ENCODE measurements at places on chromosomes 11 and 22.

GRCh38 chr11:46761807-46762206, 42.8 kb downstream of the F2 start:
- no peak for DNase-seq

DNA sequence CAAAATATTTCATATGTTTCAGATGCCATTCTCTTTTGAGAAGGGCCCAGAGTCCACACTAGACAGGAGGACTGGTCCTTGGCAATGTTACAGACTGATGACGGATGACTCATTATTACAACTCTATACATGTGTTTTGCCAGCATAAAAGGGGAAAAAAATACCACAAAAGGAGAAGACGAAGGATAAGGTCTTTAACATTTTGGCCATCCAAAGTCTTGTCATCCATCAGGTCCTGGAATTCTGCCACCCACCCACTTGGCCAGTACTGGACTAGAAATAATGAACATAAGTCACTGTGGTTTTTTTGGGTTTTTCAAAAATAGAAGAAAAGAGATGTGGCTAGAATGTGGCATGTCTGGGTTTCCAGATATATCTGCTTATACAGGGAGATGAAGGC, 57.7 kb upstream of the BDNF start:
- no peak for DNase-seq

DNA sequence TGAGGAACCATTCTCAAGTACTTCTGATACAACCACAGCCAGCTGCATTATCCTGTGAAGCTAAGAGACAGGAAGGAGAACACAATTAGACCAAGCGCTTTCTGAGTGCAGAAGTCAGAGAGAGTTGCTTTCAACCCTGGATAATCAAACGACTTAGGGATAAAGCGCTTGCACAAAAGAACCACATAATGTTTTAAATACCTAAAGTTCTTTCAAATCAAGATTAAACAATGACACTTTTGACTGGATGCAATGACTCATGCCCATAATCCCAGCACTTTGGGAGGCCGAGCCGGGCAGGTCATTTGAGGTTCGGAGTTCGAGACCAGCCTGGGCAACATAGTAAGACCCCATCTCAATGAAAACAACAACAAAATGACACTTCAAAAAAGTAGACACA, 145.1 kb downstream of the SWAP70 start:
- DNase-seq: no peak

GRCh38 chr11:117702946-117703598, 93.9 kb downstream of the DSCAML1 start:
- DNase-seq: no peak

DNA sequence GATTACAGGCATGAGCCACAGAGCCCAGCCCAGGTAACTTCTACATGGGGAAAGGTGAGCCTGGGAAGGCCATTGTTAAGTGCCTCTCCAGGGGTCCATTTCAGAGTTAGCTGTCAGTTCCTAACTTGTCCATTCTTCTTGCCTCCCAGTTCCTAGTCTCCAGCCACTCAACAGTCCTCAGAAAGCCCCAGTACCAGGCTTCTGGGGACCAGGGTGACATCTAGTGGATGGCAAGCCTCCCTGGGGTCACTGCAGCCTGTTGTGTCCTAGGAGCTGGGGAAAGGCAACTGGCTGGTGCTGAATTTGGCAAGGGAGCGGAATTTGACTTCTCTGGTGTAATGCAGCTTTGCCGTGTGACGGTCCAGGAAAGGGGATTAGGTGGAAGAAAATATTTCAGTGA, 2.1 kb downstream of the LGALS12 start:
- no peak for DNase-seq

DNA sequence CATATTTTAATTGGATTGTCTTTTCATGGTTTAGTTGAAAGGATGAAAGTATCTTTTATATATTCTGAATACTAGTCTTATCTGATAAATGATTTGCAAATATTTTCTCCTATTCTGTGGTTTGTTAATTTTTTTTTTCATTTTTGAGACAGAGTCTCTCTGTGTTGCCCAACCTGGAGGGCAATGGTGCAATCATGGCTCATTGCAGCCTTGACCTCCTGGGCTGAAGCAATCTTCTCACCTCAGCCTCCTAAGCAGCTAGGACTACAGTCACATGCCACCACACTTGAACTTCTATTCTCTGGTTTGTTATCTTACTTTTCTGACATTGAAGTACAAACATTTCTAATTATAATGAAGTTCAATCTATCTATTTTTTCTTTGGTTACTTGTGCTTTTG, 30.0 kb upstream of the FAR1 start:
- DNase-seq: no peak

DNA sequence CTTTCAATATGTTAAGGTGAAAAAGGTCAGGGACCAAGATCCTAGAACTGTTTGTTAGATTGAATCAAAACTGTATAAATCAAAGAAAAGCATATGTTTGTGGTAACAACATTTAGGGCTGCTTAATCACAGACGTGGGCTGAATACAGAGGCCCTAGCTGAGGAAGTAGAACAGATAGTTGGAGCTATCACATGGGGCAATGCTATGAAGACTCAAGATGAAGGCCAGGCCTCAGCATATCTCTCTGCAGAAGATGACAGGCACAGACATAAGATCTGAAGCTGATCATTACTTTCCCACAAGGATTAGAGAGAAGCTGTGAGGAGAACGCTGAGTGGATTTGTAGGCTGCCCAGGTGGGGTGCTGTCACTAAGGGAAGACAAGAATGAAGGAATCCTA, 158.6 kb upstream of the CARD18 start:
- DNase-seq: no peak

All from activated naive CD4-positive, alpha-beta T cell treated with Interleukin-2 at 50 U/mL for 16 hours (primary cell).